A549 treated with GW870086 at 1 μM for 4 hours (cell line): ENCODE measurements at places on chromosomes 5 and 9. TPM values are rescaled to one million over a fixed set of nuclear protein-coding genes. Genes with fewer than 3 reads are reported as not detected.

Gene DMAC1
- 28.5 to 77.7 TPM (median 75.1 TPM) in 5 replicates for total RNA-seq

Gene FGF1
- total RNA-seq, result 0.35 to 1.4 TPM (median 0.47 TPM) in 4 of 5 replicates, not detected in the other

Gene C9
- not detected in 5 replicates for total RNA-seq

Gene NAA35
- total RNA-seq, result 24.1 to 27.7 TPM (median 27.2 TPM) in 5 replicates

Gene PCDHGA9
- total RNA-seq, result 0.05 to 0.10 TPM (median 0.07 TPM) in 4 of 5 replicates, not detected in the other

Gene DOCK8
- total RNA-seq, result 0.17 to 0.43 TPM (median 0.29 TPM) in 5 replicates

Gene DBH
- total RNA-seq, result not detected in 5 replicates

Gene IL5
- total RNA-seq, result not detected in 5 replicates

Gene CDH18
- not detected in 5 replicates for total RNA-seq

Gene ADRB2
- total RNA-seq, result 0.47 to 0.89 TPM (median 0.70 TPM) in 5 replicates

Gene CDKN2B
- total RNA-seq, result not detected in 5 replicates

Gene PCDHGB1
- 1.6 to 2.1 TPM (median 1.9 TPM) in 5 replicates for total RNA-seq

Gene PSMD5
- 27.9 to 34.2 TPM (median 31.0 TPM) in 5 replicates for total RNA-seq

Gene SLC25A25
- total RNA-seq, result 7.2 to 8.7 TPM (median 8.0 TPM) in 5 replicates

Gene TAF11L5
- total RNA-seq, result not detected in 5 replicates

Gene FYB1
- total RNA-seq, result 9.4 to 15.8 TPM (median 13.9 TPM) in 5 replicates

Gene GLDC
- 14.1 to 16.4 TPM (median 14.6 TPM) in 5 replicates for total RNA-seq

Gene MINAR2
- not detected in 5 replicates for total RNA-seq

Gene QRFP
- total RNA-seq, result not detected in 5 replicates

Gene GPR151
- not detected in 5 replicates for total RNA-seq

Gene TRIM14
- 10.4 to 13.8 TPM (median 13.4 TPM) in 5 replicates for total RNA-seq

Gene CDHR2
- total RNA-seq, result 0.06 to 0.33 TPM (median 0.14 TPM) in 4 of 5 replicates, not detected in the other

Gene ADGRD2
- not detected in 5 replicates for total RNA-seq

Gene CDC42SE2
- total RNA-seq, result 24.5 to 33.3 TPM (median 30.3 TPM) in 5 replicates

Gene ITK
- 0.03 to 0.41 TPM (median 0.08 TPM) in 5 replicates for total RNA-seq

Gene ARID3C
- 0.15 to 0.41 TPM (median 0.21 TPM) in 4 of 5 replicates, not detected in the other for total RNA-seq
